ENCODE measurements at places on chromosomes 6 and 20.

DNA sequence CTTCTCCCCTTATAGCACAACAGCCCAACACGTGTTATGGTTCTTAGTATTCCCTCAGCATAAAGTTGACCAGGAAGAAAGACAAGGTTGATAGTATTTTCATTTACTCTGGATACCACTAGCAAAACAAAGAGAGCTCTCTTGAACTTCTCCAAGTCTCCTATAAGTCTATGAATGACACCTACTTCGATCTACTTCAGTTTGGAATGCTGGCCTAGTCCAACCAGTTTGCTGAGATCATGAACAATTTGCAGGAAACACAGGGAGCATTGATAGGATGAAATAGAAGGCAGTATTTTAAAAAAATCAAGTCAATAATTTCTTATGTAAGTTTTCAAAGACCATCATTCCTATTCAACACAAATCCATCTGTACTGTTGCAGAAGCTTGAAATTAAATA is 93.6 kb downstream of the GJA10 start:
- H3K4me1 ChIP-seq, result no peaks in the 10 kb centered on the region
- H3K27ac ChIP-seq, result no peak overlapping the region
- H3K36me3 ChIP-seq, result no peaks in the 10 kb centered on the region
- H3K4me3 ChIP-seq, result no peak overlapping the region

DNA sequence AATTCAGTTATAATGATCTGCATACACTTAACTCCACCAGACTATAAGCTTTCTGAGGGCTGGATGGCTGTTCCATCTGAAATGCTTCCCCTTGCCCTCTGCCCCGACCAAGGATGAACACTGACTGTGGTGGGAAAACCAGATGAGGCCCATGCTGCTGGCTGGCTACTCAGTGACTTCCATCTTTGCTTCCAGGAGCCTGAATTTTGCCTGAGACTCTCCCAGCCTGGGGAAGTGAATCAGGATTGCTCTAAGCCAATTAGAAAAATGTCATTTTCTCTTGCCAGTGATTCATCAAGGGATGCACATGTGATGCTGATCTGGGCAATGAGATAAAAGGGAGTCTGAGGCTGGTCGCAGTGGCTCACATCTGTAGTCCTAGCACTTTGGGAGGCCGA is 1.7 kb upstream of the TOMM34 start:
- H3K4me3 ChIP-seq, result no peak overlapping the region
- peaks cover 10% of the 10 kb centered on the region for H3K4me1 ChIP-seq
- no peaks in the 10 kb centered on the region for H3K36me3 ChIP-seq
- DNase-seq, result no peak

DNA sequence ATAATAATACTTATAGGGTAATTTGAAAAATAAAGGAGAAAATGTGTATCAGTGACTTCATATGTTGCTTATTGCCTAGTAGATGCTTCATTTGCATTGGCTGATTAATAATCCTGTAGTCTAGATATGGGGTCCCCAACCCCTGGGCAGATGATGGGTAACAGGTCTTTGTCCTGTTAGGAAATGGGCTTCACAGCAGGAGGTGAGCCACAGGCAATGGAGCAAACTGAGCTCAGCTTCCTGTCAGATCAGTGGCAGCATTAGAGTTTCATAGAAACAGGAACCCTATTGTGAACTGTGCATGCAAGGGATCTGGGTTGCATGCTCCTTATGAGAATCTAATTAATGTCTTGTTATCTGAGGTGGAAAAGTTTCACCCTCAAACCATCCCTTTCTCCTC is 1049.5 kb upstream of the EPHA7 start:
- no peaks in the 10 kb centered on the region for H3K36me3 ChIP-seq
- H3K27ac ChIP-seq, result no peak overlapping the region
- no peak overlapping the region for H3K4me3 ChIP-seq
- H3K4me1 ChIP-seq, result no peaks in the 10 kb centered on the region
- no peaks in the 10 kb centered on the region for H3K27me3 ChIP-seq

GRCh38 chr20:48728042-48728825 is 99.6 kb downstream of the PREX1 start:
- no peaks in the 10 kb centered on the region for H3K36me3 ChIP-seq
- DNase-seq, result no peak
- H3K27me3 ChIP-seq, result no peaks in the 10 kb centered on the region
- peaks cover 13% of the 10 kb centered on the region for H3K4me1 ChIP-seq
- no peak overlapping the region for H3K4me3 ChIP-seq

DNA sequence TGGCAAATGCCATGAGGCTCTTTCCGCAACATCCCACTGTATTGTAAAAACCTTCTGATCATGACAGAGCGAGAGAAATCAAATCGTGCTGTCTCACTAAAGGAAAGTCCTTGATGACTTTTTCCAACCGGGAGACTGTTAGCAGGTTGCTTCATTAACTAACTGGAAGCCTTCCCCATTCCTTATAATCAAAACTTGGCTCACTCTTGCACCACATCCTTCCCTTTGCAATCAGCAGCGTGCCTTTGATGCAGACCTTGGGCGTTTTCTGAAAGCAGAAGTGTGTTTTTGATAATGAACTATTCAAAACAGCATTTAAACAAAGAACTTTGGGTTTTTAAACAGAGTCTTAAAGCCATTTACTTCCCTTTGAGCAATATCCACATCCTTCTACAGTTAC is 96.2 kb upstream of the CNR1 start:
- DNase-seq, result no peak
- H3K36me3 ChIP-seq, result no peaks in the 10 kb centered on the region
- H3K4me3 ChIP-seq, result no peak overlapping the region
- no peak overlapping the region for H3K27ac ChIP-seq
- no peaks in the 10 kb centered on the region for H3K27me3 ChIP-seq

GRCh38 chr6:148617530-148617929 is 129.3 kb upstream of the UST start:
- H3K27ac ChIP-seq, result no peak overlapping the region
- H3K36me3 ChIP-seq, result no peaks in the 10 kb centered on the region
- no peaks in the 10 kb centered on the region for H3K4me1 ChIP-seq
- no peak for DNase-seq

DNA sequence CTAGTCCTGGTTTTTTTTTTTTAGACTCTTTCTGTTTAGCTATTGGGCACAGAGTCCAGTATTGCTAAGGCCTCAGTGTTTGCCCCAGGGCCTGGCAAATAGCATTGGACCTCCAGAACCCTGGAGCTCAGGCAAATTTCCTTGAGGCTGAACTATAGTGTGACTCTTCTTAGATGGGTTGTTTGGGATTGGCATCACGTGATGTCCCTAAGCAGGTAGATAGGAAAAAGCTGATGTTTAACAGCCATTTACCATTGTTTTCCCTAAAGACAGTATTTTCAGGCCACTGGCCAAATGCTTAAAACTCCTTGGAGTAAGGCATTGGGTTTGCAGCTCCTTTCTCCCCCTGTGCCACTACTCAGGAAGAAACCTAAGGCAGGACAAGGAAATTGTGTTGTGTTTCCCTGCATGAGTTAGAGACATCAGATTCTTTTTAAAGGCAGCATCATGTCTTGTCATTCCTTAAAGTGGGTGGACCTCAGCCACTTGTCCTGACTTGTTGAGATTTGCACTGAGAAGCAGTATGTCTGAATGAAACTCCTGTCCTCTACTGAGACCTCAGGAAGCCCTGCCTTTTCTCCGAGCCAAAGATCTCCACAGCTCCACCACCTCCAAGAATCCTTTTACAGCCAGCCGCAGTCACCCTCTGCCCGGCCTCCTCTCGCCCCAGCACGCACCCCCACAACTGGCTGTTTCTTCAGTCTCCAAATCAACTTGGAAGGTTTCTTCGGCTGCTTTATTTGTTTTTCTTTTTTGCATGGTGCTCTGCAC is 46.2 kb upstream of the RNF144B start:
- H3K36me3 ChIP-seq, result no peaks in the 10 kb centered on the region
- H3K4me3 ChIP-seq, result no peak overlapping the region
- H3K27me3 ChIP-seq, result no peaks in the 10 kb centered on the region

- H3K4me3 ChIP-seq, result no peak overlapping the region
- no peaks in the 10 kb centered on the region for H3K27me3 ChIP-seq
- H3K27ac ChIP-seq, result no peak overlapping the region
- DNase-seq, result no peak
- H3K4me1 ChIP-seq, result no peaks in the 10 kb centered on the region
These were observed 262.3 kb downstream of the UTRN start for GRCh38 chr6:144547409-144547808.

DNA sequence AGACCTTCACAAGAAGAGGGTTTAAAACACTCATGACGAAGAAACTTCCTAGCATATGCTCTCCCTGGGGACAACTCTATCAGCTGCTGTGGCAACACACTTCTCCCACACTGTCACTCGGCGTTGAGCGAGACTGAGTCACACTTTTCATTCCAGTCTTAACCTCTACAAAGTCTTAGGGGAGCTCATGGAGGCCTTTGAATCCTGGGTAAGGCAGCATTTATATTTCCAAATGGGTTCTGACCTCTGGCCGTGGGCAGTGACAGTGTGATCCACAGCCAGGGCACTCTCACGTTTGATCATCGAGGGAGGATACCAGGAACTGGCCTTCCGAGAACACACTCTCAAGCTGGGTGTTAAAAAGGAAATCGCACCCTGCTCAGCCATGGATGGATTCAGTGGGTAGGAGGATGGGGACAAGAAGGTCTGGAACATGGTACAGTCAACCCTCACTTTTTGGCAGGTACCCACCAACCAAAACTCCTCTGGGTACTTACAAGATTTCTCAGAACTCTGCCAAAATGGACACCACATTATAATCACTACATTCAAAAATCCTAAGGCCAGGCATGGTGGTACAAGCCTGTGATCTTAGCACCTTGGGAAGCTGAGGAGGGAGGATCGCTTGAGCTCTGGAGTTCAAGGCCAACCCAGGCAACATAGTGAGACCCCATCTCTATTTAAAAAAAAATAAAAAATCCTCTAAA is 19.6 kb downstream of the RRBP1 start:
- H3K27me3 ChIP-seq, result no peaks in the 10 kb centered on the region
- H3K4me1 ChIP-seq, result peaks cover 11% of the 10 kb centered on the region
- no peak overlapping the region for H3K4me3 ChIP-seq

- peaks cover 12% of the 10 kb centered on the region for H3K4me1 ChIP-seq
- DNase-seq, result no peak
- no peak overlapping the region for H3K4me3 ChIP-seq
- H3K27ac ChIP-seq, result no peak overlapping the region
- no peaks in the 10 kb centered on the region for H3K36me3 ChIP-seq
- H3K27me3 ChIP-seq, result no peaks in the 10 kb centered on the region
These were observed 41.2 kb downstream of the HIVEP2 start for GRCh38 chr6:142903812-142904211.

DNA sequence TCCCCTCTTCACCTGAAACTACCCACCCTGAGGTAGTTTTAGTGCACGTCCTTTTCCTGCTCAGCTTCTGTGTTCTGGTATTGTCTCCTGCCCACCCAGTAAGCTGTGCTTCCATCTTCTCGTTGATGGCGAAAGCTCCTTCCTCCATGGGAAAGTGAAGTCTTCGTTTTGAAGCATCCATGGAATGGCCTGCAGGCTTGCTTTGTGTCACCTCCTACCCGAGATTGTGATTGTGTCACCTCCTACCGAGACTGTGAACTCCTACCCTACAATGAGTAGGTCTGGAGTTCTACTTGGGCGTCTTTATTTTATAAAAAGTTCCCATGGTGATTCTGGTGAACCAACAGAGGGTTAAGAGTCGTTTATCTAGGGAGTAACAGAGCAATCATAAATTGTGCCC is 25.9 kb downstream of the SLC9A8 start:
- no peaks in the 10 kb centered on the region for H3K4me1 ChIP-seq
- peak overlapping the region; percentile 19 for H3K27ac ChIP-seq
- DNase-seq, result no peak
- H3K36me3 ChIP-seq, result no peaks in the 10 kb centered on the region

- H3K27me3 ChIP-seq, result no peaks in the 10 kb centered on the region
- H3K27ac ChIP-seq, result no peak overlapping the region
- no peak overlapping the region for H3K4me3 ChIP-seq
- no peaks in the 10 kb centered on the region for H3K4me1 ChIP-seq
- no peaks in the 10 kb centered on the region for H3K36me3 ChIP-seq
- DNase-seq, result no peak
These were observed 821 bp upstream of the TAAR5 start for GRCh38 chr6:132590362-132590761.

GRCh38 chr6:167056370-167056769 is 57.2 kb downstream of the CEP43 start:
- no peak for DNase-seq
- H3K27me3 ChIP-seq, result no peaks in the 10 kb centered on the region
- no peaks in the 10 kb centered on the region for H3K36me3 ChIP-seq
- no peak overlapping the region for H3K27ac ChIP-seq
- H3K4me1 ChIP-seq, result no peaks in the 10 kb centered on the region
- H3K4me3 ChIP-seq, result no peak overlapping the region

- H3K4me3 ChIP-seq, result no peak overlapping the region
- H3K36me3 ChIP-seq, result no peaks in the 10 kb centered on the region
- no peak for DNase-seq
- H3K27ac ChIP-seq, result peak overlapping the region; percentile 15
- H3K4me1 ChIP-seq, result peaks cover 3% of the 10 kb centered on the region
These were observed 13.1 kb downstream of the NTSR1 start for GRCh38 chr20:62721511-62722370.

DNA sequence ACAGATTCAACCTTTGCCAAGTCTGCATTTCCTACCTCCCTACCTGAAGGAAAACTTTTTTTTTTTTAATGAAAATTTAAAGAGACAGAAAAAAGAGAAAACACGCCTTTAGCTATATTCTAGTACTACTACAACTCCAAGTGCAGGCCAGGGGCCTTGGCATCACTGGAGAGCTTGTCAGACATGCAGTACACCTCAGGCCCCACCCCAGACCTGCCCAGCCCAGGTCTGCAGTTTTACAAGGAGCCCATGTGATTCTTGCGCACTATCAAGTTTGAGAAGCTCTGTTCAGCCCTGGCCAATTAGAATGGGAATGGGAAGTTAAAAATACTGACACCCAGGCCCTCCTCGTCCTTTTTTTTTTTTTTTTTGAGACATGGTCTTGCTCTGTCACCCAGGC is 85.0 kb downstream of the NFATC2 start:
- DNase-seq, result no peak
- H3K27ac ChIP-seq, result peak overlapping the region; percentile 62
- no peaks in the 10 kb centered on the region for H3K27me3 ChIP-seq
- no peaks in the 10 kb centered on the region for H3K36me3 ChIP-seq
- H3K4me3 ChIP-seq, result no peak overlapping the region
- peaks cover 21% of the 10 kb centered on the region for H3K4me1 ChIP-seq

DNA sequence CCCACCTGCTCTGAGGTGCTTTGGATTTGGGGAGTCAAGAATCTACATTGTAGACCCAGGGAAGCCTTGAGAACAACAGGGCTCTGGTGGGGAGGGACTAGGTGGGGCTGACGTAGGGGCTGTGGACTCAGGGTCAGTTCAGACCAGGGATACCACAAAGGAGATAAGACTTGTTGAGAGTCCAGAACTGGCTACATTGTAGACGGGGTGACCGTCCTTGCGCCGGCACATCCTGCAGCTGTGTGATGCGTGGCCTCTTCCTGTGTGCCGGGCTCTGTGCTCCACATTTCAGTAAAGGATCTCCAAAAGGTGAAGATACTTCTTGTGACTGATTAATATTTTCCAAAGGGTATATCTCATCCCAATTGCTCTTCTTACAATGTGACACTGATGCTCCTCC is 9.8 kb upstream of the TLDC2 start:
- peaks cover 25% of the 10 kb centered on the region for H3K4me1 ChIP-seq
- H3K27me3 ChIP-seq, result no peaks in the 10 kb centered on the region
- H3K4me3 ChIP-seq, result no peak overlapping the region
- DNase-seq, result no peak
- H3K27ac ChIP-seq, result no peak overlapping the region

GRCh38 chr20:1437235-1437904 is 29.3 kb downstream of the NSFL1C start:
- DNase-seq, result peak; percentile 80
- no peaks in the 10 kb centered on the region for H3K4me1 ChIP-seq
- no peaks in the 10 kb centered on the region for H3K27me3 ChIP-seq
- no peak overlapping the region for H3K4me3 ChIP-seq
- H3K27ac ChIP-seq, result no peak overlapping the region
- H3K36me3 ChIP-seq, result peaks cover 5% of the 10 kb centered on the region

GRCh38 chr20:62969179-62969760 is 16.8 kb downstream of the SLC17A9 start:
- H3K27ac ChIP-seq, result no peak overlapping the region
- H3K27me3 ChIP-seq, result peaks cover 39% of the 10 kb centered on the region
- DNase-seq, result no peak
- H3K36me3 ChIP-seq, result no peaks in the 10 kb centered on the region
- H3K4me3 ChIP-seq, result no peak overlapping the region

Data from transverse colon (tissue), 4 donors.